ENCODE measurements at places on chromosomes 16 and 17. TPM values are rescaled to one million over a fixed set of nuclear protein-coding genes. Genes with fewer than 3 reads are reported as not detected.

NPB gene
- 0.10 TPM for total RNA-seq

DCXR gene
- 25.2 TPM for total RNA-seq

CX3CL1 gene
- not detected for total RNA-seq

SMIM36 gene
- total RNA-seq: not detected

ADCY7 gene
- 75.9 TPM for total RNA-seq

KRTAP4-9 gene
- total RNA-seq: not detected

FOXO3B gene
- 6.9 TPM for total RNA-seq

SALL1 gene
- total RNA-seq: not detected

MT1G gene
- total RNA-seq: not detected

METTL23 gene
- 26.3 TPM for total RNA-seq

CHST6 gene
- total RNA-seq: not detected

ELMO3 gene
- total RNA-seq: 0.31 TPM

KRTAP9-8 gene
- not detected for total RNA-seq

GLG1 gene
- 91.0 TPM for total RNA-seq

MAP2K4 gene
- total RNA-seq: 44.0 TPM

CHST5 gene
- under 0.01 TPM for total RNA-seq

IL32 gene
- total RNA-seq: 115 TPM

MYH13 gene
- total RNA-seq: not detected

ATP1B2 gene
- total RNA-seq: not detected

CCL3 gene
- 1,287 TPM for total RNA-seq

ACSM2A gene
- not detected for total RNA-seq

SNX20 gene
- 24.3 TPM for total RNA-seq

MYH2 gene
- not detected for total RNA-seq

All from mononuclear cell (primary cell).